Stimulated activated CD4-positive, alpha-beta T cell treated with anti-CD3 and anti-CD28 coated beads, Interleukin-1b, Interleukin-23, amount 100 ng/mL, for 4 hours (primary cell): ENCODE measurements at places on chromosomes 1 and 21.

- DNase-seq: no peak
Observed at GRCh38 chr1:198888379-198888943, 249.6 kb downstream of the PTPRC start.

GRCh38 chr1:12717301-12717838 is 1.5 kb downstream of the AADACL3 start:
- no peak for DNase-seq

GRCh38 chr1:8055973-8056372 is 29.9 kb upstream of the ERRFI1 start:
- no peak for DNase-seq

- no peak for DNase-seq
Observed at GRCh38 chr1:108059945-108060344, 95.0 kb upstream of the VAV3 start.

DNA sequence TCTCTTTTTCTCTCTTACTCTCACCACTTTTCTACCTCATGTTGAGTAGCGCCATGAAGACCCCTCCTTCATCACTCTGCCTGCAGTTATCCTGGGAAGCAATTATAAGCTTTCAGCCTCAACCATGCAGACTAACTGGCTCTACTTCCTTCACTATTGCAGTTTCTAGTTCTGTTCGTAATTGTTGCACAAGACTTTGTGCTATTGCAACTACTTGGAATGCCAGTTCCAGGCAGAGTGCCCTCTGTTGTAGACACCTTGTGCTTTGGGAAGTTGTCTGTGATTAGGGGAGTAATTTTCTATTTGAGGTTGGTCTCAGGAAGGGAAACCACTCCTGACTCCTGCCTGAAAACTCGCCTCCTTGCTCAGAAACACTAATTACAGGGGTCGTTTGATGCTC is 19.4 kb downstream of the PGM1 start:
- no peak for DNase-seq

DNA sequence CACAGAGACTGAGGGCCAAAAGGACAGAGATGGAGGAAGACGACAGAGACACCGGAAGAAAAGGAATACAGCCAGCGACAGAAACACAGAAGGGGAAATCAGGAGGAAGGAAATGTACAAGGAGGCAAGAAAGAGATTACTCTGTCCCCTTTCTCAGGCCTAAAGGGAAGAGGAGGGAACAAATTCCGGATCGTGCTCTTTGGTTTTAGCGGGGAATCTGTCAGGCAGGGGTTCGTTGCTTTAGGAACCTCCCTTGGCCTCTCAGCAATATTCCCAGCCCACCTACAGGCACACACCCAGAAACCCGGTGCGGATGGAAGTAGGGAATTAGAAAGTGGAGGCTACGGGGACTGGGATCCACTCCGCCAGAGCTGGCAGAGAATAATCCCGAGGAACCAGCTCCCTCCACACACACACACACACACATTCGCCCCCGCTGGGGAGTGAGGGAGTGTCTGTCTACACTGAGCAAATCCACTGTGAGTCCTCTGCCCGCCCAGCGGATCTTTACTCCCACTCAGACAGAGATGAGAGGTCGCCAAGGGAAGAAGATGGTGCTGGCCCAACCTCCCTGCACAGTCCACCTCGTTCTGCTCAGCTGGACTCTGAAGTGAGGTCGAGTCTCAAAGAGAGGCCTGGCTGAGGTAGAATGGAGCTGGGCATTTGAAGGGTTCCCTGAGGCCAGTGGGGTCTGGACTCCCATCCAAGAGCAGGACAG is 5.7 kb downstream of the TAL1 start:
- DNase-seq: no peak

GRCh38 chr1:43484367-43484766 is 30.6 kb upstream of the HYI start:
- DNase-seq: no peak

GRCh38 chr1:202616355-202616915 is 93.8 kb downstream of the SYT2 start:
- no peak for DNase-seq

DNA sequence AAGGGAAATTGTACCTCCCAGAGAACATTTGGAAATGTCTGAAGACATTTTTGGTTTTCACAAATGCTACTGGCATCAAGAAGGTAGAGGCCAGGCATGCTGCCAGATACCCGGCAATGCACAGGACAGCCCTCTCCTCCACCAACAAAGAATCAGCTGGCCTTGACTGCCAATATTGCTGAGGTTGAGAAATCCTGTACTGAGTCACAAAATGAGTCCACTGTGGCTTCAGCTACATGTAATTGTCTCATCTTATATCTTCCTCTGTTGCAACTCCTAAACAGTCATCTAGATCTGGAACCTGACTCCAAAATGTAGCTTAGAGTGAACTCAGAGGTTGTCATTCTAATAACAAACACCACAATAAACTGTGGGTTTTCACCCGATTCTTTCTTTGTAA is 327.5 kb upstream of the POGK start:
- DNase-seq: no peak
